ENCODE measurements at places on chromosomes 13 and 19.

- DNase-seq = no peak
These were observed 173.8 kb downstream of the EFNB2 start for GRCh38 chr13:106361621-106362020.

DNA sequence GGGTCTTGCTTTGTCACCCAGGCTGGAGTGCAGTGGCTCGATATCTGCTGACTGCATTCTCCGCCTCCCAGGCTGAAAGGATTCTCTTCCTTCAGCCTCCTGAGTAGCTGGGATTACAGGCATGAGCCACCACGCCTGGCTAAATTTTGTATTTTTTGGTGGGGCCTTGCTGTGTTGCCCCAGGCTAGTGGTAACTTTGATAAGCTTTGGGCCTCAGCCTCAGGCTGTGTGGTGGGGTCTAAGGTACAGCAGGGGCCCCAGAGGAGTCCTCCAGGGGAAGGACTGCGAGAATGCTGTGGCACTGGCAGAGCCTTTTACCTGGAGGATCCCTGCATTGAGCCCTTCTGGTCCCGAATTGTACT, 7.2 kb downstream of the DOT1L start:
- DNase-seq = no peak

GRCh38 chr13:109789262-109789661, 2.9 kb upstream of the IRS2 start:
- DNase-seq = no peak

GRCh38 chr19:6608940-6609339, 18.0 kb upstream of the CD70 start:
- DNase-seq = no peak

GRCh38 chr19:1978346-1978894, 37.1 kb downstream of the BTBD2 start:
- no peak for DNase-seq

GRCh38 chr13:75416327-75417011, 65.5 kb downstream of the TBC1D4 start:
- no peak for DNase-seq

DNA sequence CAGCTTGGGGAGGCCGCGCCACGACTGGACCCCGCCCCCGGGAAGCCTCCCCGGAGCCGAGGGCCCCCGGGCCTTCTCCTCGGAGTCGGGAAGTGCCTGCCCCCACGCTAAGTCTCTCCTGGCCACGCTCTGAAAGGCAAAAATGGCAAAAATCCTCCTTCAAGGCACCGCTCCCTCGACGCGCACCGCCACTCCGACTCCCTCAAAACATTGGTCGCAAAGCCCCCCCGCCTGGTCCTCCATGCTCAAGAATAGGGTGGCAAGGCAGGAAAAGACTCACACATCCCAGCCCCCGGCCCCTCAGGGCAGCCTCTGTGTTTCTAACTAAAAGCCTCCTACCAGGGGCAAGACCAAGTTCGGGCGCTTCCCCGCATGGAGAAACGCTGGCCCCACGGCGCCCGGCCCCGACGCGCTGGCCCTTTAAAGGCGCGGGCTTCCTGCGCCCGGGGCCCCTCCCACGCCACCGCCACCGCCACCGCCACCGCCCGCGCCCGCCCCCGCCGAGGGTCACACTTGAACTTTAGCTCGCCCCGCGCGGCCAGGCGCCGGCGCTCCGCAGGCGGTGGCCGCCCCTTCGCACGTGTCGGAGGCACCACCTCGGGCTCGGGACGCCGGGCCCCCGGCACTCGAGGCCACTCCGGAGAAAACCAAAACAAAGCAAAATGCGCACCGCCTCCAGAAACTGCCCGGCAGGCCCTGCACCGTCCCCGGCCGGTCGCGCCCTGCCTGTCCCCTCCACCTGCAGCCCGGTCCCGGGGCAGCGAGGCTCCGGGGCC, 1.9 kb downstream of the FOXO1 start:
- peak; percentile 59 for DNase-seq

DNA sequence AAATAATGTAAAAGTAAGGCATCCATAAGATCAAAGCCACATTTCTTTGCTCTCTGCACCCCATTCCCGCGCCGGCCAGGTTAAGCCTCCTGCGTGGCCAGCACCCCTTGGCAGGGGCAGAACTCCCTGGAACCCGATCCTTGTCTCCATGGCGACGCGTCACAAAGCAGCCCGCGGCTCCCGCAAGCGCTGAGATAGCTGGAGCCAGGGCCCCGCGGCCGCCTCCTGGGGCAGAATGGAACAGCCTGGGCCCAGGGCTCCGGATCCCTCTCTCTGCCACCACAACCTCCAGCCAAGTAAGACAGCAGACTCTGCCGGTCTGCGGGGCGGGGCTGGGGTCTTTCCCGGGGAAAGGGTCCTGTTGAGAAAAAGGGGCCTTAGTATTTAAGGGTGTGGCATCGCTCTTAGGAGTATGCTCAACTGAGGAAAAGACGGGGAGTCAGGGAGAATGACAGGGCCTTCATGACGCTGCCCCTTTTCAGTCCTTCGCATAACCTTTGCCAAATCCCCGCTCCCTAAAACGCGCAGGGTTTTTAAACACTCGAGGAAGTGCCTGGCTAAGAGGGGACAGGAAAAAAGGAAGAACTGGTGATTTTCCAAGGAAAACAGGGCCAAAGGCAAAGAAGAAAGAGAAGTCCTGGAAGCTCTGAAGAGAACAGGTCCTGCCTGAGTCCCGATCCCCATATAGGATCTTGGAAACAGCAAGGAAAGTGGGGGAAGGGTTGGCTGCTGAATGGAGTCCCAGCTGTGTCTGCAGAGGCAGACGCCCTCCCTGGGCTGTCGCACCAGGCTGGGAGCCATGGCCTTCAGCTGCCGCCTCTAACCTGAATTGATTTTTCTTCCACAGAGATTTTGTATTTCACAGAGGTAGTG, at the start of gene TEX26:
TSS of gene TEX26 (plus strand) at position 176 of the 873 bp plus-strand sequence. CDS start at position 236, 60 bp downstream.
- DNase-seq = no peak

DNA sequence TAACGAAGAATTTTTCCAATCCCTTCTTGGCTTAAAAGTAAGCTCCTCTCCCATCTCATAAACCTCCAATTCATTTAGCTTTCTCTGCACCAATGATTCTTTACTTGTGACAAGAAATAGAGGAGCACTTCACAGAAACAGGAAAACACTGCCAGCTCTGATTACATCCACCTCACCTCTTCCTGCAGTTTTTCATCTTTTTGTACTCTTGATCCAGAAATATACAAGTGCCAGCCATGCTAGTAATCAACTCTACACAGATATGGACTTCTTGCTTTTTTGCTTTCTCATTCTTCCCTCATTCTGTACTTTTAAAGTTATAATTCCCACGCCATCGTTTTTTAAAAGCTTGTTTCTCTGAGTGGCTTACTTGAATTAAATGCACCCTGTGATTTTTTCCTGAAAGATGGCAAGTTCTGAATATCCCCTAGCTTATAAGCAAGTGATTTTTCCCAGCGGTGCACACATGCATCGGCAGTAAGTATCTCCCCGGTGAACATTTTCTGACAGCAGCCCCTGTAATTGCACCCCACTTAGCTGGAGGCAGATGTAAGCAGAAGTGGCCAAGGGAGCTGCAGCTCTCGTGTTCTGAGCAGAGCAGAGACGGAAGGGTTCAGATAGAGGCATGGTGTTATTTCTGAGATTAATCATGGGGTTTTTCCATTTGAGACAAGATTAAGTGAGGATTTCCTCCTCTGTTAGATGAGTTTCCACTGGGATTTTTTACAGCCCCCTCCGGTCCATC, 340.7 kb downstream of the SLC7A1 start:
- no peak for DNase-seq

- peak; percentile 24 for DNase-seq
These were observed at the start of gene GDF15 for GRCh38 chr19:18385675-18386542. TSS of gene GDF15 (plus strand) at chr19:18386158. CDS start at chr19:18386190, 32 bp downstream.

DNA sequence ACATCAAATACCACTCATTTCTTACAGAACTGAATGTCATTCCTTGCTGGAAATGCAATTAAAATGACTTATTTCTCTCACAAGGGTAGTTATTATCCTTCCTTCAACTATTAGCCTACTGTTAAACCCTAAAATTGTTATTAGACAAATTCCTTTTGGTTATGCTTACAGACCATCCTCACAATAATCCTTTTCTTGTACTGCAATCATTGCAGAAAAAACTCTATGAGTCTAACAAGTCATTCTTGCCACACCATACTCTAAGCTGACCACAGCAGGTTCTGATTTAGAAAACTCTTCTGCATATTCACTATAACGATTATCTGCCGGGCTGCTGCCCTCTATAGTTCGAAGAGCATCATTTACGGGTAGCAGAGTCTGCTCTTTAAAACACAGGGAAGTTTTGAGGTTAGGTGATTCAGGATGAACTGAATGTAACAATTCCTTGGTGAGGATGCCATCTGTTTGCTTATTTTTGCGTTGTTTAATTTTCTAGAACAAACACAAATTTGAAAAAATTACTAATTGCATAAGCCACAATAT, 38.2 kb downstream of the MTMR6 start:
- DNase-seq = no peak

GRCh38 chr19:57267291-57267690, 13.0 kb upstream of the ZNF460 start:
- DNase-seq = no peak

- DNase-seq = no peak
These were observed 17.4 kb upstream of the NPAS1 start for GRCh38 chr19:47002106-47002766.

- no peak for DNase-seq
These were observed 30.1 kb upstream of the NFIC start for GRCh38 chr19:3336351-3336679.

GRCh38 chr19:41570639-41571112, 5.3 kb upstream of the CEACAM21 start:
- peak; percentile 86 for DNase-seq

- DNase-seq = no peak
These were observed 1118.5 kb downstream of the PCDH9 start for GRCh38 chr13:66111628-66112027.

- no peak for DNase-seq
These were observed 70.9 kb downstream of the TNFSF11 start for GRCh38 chr13:42644841-42645240.

DNA sequence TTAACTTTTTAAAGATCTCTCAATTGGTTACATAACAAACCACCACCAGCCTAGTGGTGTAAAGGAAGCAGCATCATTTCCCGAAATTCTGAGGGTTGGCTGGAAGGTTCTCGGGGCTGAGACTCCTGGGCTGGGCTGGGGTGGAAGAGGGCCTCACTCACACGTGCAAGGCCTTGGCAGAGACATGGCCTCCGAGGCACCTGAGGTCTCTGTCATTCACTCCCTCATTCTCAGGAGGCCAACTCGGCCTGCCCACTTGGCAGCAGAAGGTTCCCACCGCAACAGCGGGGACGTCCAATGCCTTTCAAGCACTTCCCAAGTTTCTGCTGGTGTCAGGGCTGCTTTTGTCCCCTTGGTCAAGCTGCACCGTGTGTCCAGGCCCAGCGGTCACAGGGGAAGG, 18.6 kb upstream of the RASA3 start:
- no peak for DNase-seq

DNA sequence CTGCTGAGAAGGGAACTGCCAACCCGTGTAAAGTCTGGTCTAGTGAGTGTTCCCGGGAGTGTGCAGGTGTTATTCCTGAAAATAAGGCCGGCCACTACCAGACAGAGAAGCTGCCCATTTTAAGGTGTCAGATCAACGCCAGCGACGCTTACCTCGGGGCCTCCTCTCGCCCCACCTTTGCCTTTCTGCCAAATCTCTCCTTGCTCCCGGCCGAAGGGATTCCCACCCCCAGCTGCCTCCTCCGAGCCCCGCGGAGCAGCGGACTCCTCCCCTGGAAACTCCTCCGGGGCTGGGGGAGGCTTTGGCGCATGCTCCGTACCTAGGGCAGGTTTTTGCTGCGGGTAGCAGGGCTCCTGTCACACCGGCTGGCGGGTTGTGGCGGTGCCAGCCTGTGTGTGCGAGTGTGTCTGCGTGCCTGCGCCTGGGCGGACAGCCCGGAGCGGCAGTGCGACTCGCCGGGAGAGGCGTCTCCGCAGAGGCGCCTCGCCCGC, at the start of gene HS6ST3:
TSS of gene HS6ST3 (plus strand) at position 359 of the 491 bp plus-strand sequence.
- DNase-seq = no peak

GRCh38 chr19:46466536-46467196, 4.7 kb downstream of the PNMA8A start:
- DNase-seq = no peak

- no peak for DNase-seq
These were observed 613.2 kb upstream of the KLF12 start for GRCh38 chr13:74747186-74747955.

- DNase-seq = no peak
These were observed 47.7 kb upstream of the USPL1 start for GRCh38 chr13:30569901-30570576.

DNA sequence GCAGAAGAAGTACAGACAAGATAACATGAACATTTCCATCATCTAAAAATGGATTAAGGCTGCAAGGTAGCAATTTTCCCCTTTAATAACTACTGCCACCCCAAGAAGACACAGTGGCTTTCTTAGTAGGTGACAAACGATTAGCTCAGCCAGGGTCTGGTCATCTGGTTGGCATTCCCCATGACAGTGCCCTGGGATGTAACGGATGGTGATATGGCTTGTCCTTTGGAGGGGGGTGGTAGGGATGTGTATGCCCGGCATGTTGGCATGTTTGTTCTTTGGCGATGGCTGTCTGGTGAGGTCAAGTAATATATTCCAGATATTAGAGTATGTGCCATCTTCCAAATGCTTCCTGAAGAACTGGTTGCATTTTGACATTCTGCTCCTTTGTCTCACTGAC, 135.6 kb upstream of the ZNF536 start:
- DNase-seq = no peak

DNA sequence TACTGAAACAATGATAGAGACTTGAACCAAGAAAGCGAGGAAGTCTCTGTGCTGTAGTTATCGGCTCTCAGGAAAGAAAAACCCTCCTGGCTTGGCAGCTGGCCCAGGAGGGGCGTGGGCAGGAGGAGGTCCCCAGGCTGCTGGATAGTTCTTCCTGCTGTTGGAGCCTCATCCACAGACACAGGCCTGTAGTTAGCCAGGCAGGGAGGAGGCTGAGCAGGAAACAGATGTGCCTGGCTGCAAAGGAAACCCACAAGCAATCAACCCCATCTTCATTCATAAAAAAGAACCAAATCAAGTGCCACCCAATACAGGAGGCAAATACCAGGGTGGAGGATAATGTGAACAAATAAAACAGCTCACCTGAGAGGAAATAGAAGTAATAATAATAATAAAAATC, 86.2 kb downstream of the IRS2 start:
- DNase-seq = no peak

DNA sequence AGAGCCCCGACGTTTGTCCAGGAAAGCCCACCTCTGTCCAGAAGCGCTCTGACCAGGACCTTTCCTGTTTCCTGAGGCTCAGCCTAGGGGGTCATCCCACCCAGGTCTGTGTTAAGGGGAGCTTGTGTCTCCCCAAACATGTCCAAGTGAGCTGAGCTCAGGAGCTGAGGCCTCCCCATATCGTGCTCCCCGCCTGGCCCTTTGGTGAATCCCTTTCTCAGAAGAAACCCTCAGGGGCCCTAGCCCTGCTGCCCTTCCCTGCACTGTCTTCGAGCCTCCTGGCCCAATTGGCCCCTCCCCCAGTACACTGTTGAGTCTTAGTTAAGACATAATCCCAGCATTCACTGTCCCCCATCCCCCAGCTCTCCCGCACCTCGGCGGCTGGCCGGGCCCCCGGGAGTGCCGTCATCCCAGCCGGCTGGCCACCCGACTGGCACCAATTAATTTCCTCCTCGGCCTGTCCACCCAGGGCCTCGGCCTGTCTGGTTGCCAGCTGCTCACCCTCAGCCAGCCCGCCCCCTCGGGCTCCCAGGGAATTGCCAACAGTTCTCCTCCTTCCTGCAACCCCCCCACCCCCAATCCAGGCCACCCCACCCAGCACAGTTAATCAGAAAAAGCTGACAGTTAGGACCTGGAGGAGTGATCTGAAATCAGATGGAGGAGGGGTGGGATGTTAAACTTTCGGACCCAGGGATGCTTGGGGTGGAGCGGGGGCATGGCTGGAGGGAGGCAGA, 13.6 kb downstream of the IER2 start:
- peak; percentile 23 for DNase-seq

Measured in activated CD4-positive, alpha-beta T cell treated with anti-CD3 and anti-CD28 coated beads, Interleukin-2, amount 50 U/mL, for 1 hour (primary cell).